Umbilical cord (tissue), 2 donors: ENCODE measurements at places on chromosomes 13 and 19. TPM values are rescaled to one million over a fixed set of nuclear protein-coding genes. Genes with fewer than 3 reads are reported as not detected.

The KCNK6 gene
- 12.3 TPM for total RNA-seq

The ZNF100 gene
- total RNA-seq, result 20.0 TPM

The RFPL4AL1 gene
- 20.2 TPM for total RNA-seq

The ZIK1 gene
- total RNA-seq, result 14.4 TPM

The ZNF235 gene
- 17.6 TPM for total RNA-seq

The GNG8 gene
- not detected for total RNA-seq

The KANK2 gene
- total RNA-seq, result 331 TPM

The SIGLEC11 gene
- 0.72 TPM for total RNA-seq

The FCAR gene
- total RNA-seq, result not detected

The CCDC169 gene
- 6.5 TPM for total RNA-seq

The BRME1 gene
- total RNA-seq, result 1.4 TPM

The ZSCAN4 gene
- not detected for total RNA-seq

The S1PR4 gene
- 1.7 TPM for total RNA-seq

The DIAPH3 gene
- total RNA-seq, result 4.8 TPM

The LGALS7B gene
- total RNA-seq, result 139 TPM

The IGFL2 gene
- 35.6 TPM for total RNA-seq

The RASL11A gene
- 25.5 TPM for total RNA-seq

The FLT1 gene
- 132 TPM for total RNA-seq

The F10 gene
- total RNA-seq, result 31.3 TPM

The NDUFB7 gene
- 227 TPM for total RNA-seq

The NUP58 gene
- total RNA-seq, result 127 TPM

The LHFPL6 gene
- total RNA-seq, result 141 TPM

The WDR88 gene
- total RNA-seq, result not detected

The PCP2 gene
- not detected for total RNA-seq

The CXCL17 gene
- not detected for total RNA-seq

The ARL11 gene
- 2.9 TPM for total RNA-seq

The RINL gene
- total RNA-seq, result 4.1 TPM

The CGB1 gene
- not detected for total RNA-seq

The SLITRK1 gene
- total RNA-seq, result 0.72 TPM

The OR7D2 gene
- 0.48 TPM for total RNA-seq

The CEACAM16 gene
- total RNA-seq, result not detected

The KLK13 gene
- total RNA-seq, result not detected

The ZNF552 gene
- total RNA-seq, result 3.1 TPM

The NAPSA gene
- total RNA-seq, result 1.2 TPM

The HIPK4 gene
- 0.72 TPM for total RNA-seq

The SOX1 gene
- 0.96 TPM for total RNA-seq

The ZNF607 gene
- 10.4 TPM for total RNA-seq

The LMTK3 gene
- not detected for total RNA-seq

The LGALS14 gene
- total RNA-seq, result not detected

The CGB8 gene
- total RNA-seq, result not detected

The RFX2 gene
- total RNA-seq, result 15.4 TPM

The TPT1 gene
- total RNA-seq, result 6,277 TPM

The PRKCSH gene
- 182 TPM for total RNA-seq

The MYO16 gene
- 2.9 TPM for total RNA-seq

The ZNF296 gene
- total RNA-seq, result not detected

The DCT gene
- total RNA-seq, result 5.8 TPM

The MEF2B gene
- 0.72 TPM for total RNA-seq

The HOOK2 gene
- total RNA-seq, result 17.1 TPM

The GPC5 gene
- 1.4 TPM for total RNA-seq

The NLRP5 gene
- 0.24 TPM for total RNA-seq

The PEG3 gene
- 181 TPM for total RNA-seq

The KRTDAP gene
- 56.1 TPM for total RNA-seq
